Activated T-helper 2 cell treated with anti-CD3 and anti-CD28 coated beads, Interferon-gamma antibody, Interleukin-2, Interleukin-4, amounts not matched to agents 10 μg/mL and 5 μg/mL and 100 μg/mL, durations not matched to agents 14 hours and 24 hours and 36 hours (primary cell): ENCODE measurements at places on chromosomes 12 and 14. TPM values are rescaled to one million over a fixed set of nuclear protein-coding genes. Genes with fewer than 3 reads are reported as not detected.

GRCh38 chr12:16524378-16524777 lies 81.6 kb downstream of the LMO3 start:
- H3K27me3 ChIP-seq, result no peaks in the 10 kb centered on the region
- H3K4me3 ChIP-seq, result no peak overlapping the region
- DNase-seq, result no peak
- peaks cover 1% of the 10 kb centered on the region for H3K4me1 ChIP-seq
- H3K27ac ChIP-seq, result no peak overlapping the region

DNA sequence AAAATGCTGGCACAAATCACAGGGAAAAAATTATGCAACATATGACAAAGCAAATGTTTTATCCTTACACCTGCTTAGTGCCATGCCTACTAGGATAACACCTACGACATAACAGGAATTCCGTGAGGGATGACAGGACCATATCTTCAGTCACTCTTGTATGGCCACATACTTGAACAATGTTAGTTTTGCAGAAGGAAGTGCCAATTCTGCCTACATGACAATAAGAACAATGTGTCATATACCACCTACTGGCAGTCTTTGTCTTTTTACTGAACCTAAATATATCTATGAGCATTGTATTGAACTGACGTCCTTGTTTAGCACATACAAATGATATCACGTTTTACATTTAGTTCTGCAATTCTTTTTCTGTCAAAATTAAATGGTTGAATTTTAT lies 234.0 kb downstream of the ADAMTS20 start:
- DNase-seq, result no peak
- H3K36me3 ChIP-seq, result no peaks in the 10 kb centered on the region
- no peak overlapping the region for H3K27ac ChIP-seq
- H3K4me3 ChIP-seq, result no peak overlapping the region
- no peaks in the 10 kb centered on the region for H3K4me1 ChIP-seq

DNA sequence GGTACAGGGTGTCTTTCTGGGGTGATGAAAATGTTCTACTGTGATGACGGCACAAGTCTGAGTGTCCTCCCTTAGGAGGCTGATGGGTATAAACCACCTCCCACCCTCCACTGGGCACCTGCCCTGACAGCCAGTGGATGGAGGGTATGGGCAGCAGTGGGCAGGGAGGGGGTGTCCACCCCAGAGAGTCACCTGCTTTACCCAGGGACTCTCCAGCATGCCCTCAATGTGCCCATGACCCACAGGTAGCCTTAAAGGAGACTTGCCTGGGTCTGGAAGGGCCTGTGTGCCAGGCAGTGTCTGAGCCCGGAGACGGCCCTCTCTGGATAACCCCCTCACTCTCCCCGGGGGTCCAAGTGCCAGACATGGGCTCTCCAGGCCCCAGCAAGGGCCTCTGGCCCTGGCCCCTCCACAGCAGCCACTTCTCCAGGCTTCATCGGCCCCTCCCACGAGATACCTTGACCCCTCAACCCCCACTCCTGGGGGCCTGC lies 38.8 kb downstream of the CCNK start:
- no peaks in the 10 kb centered on the region for H3K27me3 ChIP-seq
- H3K36me3 ChIP-seq, result no peaks in the 10 kb centered on the region
- DNase-seq, result no peak

GRCh38 chr14:56686416-56686815 lies 106.8 kb downstream of the TMEM260 start:
- no peak overlapping the region for H3K27ac ChIP-seq
- no peaks in the 10 kb centered on the region for H3K4me1 ChIP-seq
- no peak for DNase-seq
- no peaks in the 10 kb centered on the region for H3K36me3 ChIP-seq
- H3K27me3 ChIP-seq, result no peaks in the 10 kb centered on the region

- DNase-seq, result no peak
- H3K27me3 ChIP-seq, result no peaks in the 10 kb centered on the region
- H3K4me3 ChIP-seq, result no peak overlapping the region
- H3K36me3 ChIP-seq, result no peaks in the 10 kb centered on the region
- H3K27ac ChIP-seq, result no peak overlapping the region
Observed at GRCh38 chr14:43172899-43173548, 1334.1 kb downstream of the FSCB start.

- H3K36me3 ChIP-seq, result no peaks in the 10 kb centered on the region
- DNase-seq, result no peak
- no peaks in the 10 kb centered on the region for H3K27me3 ChIP-seq
- H3K4me1 ChIP-seq, result no peaks in the 10 kb centered on the region
- H3K4me3 ChIP-seq, result no peak overlapping the region
Observed at GRCh38 chr12:42609605-42610004, 20.1 kb upstream of the PRICKLE1 start.

DNA sequence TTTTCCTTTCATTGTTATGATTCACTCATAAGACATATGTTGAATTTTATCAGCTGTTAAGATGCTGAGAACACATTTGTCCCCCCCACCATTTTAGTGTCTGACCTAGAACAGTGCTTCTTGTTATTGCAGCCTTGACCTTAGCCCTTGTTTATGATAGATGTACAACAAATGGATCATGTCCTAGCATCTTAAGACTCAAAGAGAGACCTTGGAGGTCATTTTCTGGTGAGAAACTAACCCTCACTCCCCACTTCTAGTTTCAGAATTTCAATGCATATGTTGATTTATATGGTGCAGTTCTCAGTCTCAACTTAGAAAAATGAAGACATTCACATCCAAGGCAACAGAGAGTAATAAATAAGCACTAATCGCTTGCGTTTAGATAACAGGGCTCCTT lies 391.2 kb downstream of the AEBP2 start:
- H3K4me1 ChIP-seq, result peaks cover 42% of the 10 kb centered on the region
- H3K27me3 ChIP-seq, result no peaks in the 10 kb centered on the region
- no peak for DNase-seq
- peaks cover 17% of the 10 kb centered on the region for H3K36me3 ChIP-seq
- H3K4me3 ChIP-seq, result no peak overlapping the region

DNA sequence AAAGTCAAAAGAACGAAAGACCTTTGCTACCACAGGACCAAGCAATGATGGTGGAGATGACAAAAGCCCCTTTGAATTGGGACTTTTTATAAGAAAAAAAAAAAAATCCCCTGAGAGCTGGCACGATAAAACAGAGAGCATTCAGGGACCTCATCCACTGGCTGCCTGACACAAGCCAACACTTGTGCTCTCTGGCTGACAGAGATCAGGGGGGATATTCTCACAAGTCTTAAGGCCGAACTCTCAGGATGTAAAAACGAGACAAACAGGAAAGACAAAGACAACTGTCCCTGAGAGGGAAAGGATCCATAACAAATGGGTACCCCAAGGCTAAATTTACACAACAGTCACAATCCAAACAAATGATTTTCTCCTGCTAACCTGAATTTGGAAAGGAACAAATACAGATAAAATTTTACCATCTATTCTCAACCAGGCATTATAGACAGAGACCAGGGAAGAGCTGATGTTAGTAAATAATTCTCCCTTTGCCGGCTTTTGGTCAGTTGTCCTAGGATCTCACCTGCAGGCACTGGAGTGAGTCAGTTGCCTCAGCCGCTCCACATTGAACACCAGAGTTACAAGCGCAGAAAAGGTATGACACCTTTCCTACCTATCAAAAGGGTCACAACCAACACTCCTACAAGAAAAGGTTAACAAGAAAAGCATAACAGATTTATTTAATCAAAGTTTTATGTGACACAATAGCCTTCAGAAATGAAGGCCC lies 37.9 kb upstream of the GARIN6 start:
- H3K27ac ChIP-seq, result no peak overlapping the region
- H3K36me3 ChIP-seq, result no peaks in the 10 kb centered on the region
- H3K4me1 ChIP-seq, result no peaks in the 10 kb centered on the region
- no peak overlapping the region for H3K4me3 ChIP-seq

DNA sequence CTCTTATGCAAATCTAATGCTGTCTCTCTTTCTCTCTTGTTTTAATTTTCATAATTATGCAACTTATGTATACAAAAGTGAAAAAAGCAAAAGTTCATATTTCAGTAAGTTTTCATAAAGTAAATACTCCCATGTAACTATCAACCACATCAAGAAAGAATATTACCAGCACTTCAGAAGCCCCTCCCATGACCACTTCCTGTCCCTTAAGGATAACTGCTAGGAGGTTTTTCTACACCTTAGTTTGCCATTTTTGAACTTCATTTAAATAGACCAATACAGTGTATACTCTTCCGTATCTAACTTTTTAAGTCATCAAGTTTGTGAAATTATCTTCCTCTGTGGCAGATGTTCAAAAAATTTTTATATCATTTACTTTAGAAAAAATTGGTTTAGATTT lies 547 bp upstream of the OR4K15 start:
- no peaks in the 10 kb centered on the region for H3K36me3 ChIP-seq
- peaks cover 11% of the 10 kb centered on the region for H3K4me1 ChIP-seq
- no peak overlapping the region for H3K4me3 ChIP-seq
- H3K27ac ChIP-seq, result no peak overlapping the region

DNA sequence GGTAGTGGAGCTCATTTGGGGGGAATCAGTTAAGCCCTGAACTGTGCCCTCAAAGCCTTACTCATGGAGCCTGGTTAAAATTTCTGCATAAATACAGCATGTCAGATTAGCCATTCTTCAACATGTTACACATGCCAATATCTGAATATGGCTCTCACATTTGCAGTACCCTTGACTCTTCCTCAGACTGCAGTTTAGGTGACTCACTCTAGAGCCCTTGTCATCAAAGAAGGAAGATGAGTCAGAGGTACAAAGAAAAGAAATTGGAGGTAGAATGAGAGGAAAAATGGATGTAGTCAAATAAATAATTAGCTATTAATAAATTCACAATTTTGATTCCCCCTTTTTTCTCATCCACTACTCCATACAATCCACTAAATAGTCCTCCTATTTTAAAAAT lies 23.6 kb upstream of the OR4K2 start:
- H3K4me3 ChIP-seq, result no peak overlapping the region
- no peaks in the 10 kb centered on the region for H3K36me3 ChIP-seq
- no peak overlapping the region for H3K27ac ChIP-seq

DNA sequence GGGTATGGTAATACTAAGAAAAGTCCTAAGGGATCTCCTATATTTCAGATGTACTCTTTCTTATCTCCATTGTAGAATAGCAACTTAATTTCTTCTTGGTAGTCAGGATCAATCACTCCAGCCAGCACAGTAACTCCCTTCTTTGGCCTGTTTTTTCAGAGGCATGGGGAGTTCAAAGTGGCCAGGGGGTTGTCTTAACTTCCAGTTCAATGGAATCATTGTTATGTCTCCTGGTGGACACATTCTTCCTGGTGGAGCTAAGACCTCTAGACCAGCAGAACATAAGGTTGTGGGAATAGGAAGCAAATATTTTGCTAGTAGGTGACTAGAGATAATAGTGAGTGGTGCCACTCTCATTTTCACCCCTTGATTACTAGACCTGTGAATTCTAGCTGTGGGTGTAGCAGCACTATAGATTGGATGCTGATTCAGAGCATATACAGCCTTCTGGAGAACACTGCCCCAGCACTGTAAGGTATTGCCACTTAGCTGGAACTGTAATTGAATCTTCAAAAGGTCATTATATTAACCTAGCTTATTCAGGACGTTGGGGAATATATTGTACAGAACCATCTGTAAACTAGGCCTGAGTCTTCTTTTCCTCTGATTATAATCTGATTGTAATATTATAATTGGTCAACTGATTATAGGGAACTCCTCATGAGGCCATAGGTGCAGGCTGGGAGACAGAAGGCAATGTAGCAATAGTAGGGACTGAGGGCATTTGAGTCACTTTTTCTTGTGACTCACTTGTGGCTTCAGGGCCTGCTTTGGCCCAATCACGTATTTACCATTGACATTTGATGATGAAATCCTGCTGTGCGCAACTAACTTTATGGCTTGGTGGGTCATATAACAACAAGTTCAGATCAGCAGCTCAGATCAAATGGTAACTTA lies 60.2 kb upstream of the ATP2B1 start:
- no peaks in the 10 kb centered on the region for H3K36me3 ChIP-seq
- H3K4me1 ChIP-seq, result peaks cover 28% of the 10 kb centered on the region
- H3K27me3 ChIP-seq, result no peaks in the 10 kb centered on the region
- H3K27ac ChIP-seq, result peak overlapping the region; percentile 49
- H3K4me3 ChIP-seq, result no peak overlapping the region
- DNase-seq, result no peak

DNA sequence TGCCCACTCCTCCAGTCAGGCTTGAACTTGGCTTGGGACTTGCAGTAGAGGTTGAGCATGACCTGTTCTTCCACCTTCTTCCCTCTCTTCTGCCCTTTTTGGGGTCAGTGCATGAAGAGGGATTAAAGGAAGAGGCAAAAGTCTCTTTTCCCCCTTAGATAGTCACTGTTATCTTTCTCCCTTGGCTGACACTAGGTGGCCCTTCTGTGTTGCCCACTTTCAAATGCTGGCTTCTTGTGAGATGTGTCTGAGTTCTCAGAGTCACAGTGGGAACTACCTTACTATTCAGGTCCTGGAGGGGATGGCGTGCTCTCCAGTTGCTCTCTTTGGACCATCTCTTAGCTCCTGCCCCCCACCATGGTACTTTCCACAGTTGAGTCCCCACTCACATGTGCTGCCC lies 73.6 kb downstream of the GPR65 start:
- H3K27ac ChIP-seq, result no peak overlapping the region
- H3K27me3 ChIP-seq, result no peaks in the 10 kb centered on the region
- DNase-seq, result no peak
- no peak overlapping the region for H3K4me3 ChIP-seq
- H3K4me1 ChIP-seq, result no peaks in the 10 kb centered on the region
- H3K36me3 ChIP-seq, result no peaks in the 10 kb centered on the region

- H3K4me1 ChIP-seq, result no peaks in the 10 kb centered on the region
- H3K36me3 ChIP-seq, result no peaks in the 10 kb centered on the region
- no peak overlapping the region for H3K27ac ChIP-seq
- no peak overlapping the region for H3K4me3 ChIP-seq
Observed at GRCh38 chr14:81986005-81986404, 452.4 kb upstream of the SEL1L start.

GRCh38 chr12:55970775-55971174 lies 3.1 kb upstream of the RAB5B start:
- H3K27me3 ChIP-seq, result no peaks in the 10 kb centered on the region
- H3K4me1 ChIP-seq, result peaks cover 38% of the 10 kb centered on the region
- no peak overlapping the region for H3K27ac ChIP-seq
- peaks cover 38% of the 10 kb centered on the region for H3K36me3 ChIP-seq

DNA sequence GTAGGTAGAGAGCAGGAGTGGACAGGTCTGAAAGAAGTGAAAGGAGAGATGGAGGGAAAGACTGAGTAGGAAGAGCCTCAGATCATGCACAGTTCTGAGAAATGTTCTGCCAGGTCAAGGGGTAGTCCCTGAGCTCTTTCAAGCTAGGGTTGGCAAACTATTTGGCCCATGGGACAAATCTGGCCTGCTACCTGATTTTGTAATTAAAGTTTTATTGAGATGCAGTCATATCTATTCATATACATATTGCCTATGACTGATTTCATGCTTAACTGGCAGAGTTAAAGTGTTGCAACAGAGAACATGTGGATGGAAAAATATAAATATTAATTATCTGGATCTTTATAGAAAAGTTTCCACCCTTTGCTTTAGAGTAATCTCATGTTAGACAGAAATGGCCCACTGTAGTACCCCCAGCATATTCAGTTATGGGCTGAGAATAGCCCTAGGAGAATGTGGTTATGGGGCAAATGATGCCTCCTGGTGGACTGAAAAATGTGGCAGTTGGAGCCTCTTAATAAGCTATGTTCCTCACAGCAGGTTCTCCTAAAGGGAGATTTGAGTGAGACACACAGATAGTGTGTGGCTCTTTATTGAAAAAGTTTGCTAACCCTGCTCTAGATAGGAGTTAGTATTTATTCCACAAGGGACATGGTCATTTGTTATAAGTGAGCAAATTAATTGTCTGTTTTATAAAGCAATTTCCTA lies 476.9 kb downstream of the LRIG3 start:
- no peak overlapping the region for H3K27ac ChIP-seq
- H3K27me3 ChIP-seq, result peaks cover 11% of the 10 kb centered on the region
- H3K36me3 ChIP-seq, result no peaks in the 10 kb centered on the region
- DNase-seq, result no peak
- H3K4me1 ChIP-seq, result peaks cover 2% of the 10 kb centered on the region

The POU6F1 gene
- 4.9 and 5.5 TPM in 2 replicates for total RNA-seq

The MOAP1 gene
- 17.8 and 18.7 TPM in 2 replicates for total RNA-seq

The KRT72 gene
- total RNA-seq, result not detected in 2 replicates
